ENCODE measurements at places on chromosomes 5 and 9.

- DNase-seq, result no peak
Measured at GRCh38 chr5:72920690-72921502, 34.9 kb upstream of the FCHO2 start.

DNA sequence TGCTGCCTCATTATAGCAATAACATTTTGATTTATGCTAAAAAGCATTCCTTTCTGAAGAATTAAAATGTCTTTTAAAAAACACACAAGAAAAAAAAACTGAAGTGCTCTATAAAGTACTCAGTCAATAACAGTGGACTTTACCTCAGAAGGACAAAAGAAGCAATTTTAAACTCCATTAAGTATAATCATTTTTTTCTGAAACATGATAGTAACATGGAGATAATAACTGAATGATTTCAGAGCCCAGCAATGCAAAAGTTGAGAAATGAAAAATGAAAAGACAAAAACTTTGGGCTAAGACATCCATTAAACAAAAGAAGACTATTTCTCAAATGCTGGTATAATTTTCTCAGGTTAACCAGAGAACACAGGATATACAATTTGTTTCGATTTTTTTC lies 78.7 kb downstream of the RFX3 start:
- no peak for DNase-seq

GRCh38 chr5:19301271-19301670 lies 686.7 kb downstream of the CDH18 start:
- no peak for DNase-seq

GRCh38 chr5:171660434-171660833 lies 125.2 kb upstream of the SMIM23 start:
- DNase-seq, result no peak

DNA sequence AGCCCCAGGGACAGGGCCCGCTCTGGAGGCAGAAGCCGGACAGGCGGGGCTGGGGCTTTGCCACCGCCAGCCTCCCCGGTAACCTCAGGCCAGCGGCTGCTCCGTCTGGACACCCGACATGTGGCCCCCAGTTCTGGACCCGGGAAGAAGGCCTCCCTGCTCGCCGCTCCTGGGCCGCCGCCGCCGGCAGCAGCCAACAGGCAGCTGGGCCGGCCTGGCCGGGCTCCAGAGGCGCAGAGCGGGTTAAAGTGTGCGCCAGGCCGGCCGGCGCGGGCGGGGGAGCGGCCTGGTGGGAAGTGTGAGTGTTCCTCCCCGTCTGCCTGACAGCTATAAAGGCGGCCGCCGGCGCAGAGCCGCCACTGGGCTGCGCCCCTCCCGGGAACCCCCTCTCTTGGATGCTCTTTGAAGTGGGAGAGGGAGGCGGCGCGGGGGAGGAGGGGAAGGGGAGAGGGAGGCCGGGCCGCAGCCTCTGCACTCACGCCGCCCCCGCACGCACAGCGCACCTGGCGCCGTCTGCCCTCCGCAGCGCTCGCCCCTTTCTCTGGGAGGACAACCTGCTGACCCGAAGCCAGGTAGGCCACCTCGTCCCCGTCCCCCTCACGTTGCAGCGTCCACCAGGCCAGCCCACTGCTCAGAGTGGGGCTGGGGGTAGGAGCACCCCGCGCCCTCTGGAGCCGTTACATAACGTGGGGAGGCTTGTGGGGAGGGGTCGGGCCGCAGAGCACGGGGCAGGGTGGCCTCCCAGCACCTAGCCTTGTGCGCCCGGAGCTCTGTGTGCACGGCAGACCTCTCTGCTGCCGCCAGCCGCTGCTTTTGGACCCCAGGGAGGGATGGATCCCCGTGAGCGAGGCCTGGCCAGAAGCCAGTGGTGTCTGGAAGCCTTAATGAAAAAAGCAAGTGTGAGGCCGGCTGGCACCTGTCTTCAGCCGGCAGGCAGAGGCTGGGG lies at the start of gene ADAMTSL2:
ADAMTSL2 (plus strand) TSS at position 359 of the 946 bp plus-strand sequence. CDS start 2,009 bp downstream, outside the sequence.
- DNase-seq, result no peak

DNA sequence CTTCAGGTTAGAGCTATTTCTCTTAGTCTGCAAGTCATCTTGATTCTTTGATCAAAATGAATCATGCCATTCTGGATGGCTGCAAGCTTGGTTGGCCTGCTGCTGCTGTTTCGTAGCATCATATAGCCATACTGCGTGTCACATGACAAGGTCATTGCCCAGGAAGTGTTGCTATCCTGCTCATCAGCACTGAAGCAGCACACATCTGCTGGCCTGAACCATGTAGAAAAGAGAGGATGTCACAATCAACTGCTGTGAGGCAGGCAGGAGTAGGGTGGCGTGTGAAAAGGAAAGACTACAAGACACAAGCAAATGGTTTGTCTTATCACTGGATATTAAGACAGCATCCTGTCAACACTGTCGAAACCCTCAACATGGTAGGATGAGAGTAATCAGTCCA lies 376.7 kb upstream of the RORB start:
- no peak for DNase-seq

- no peak for DNase-seq
Measured at GRCh38 chr9:117763314-117763713, 59.1 kb downstream of the TLR4 start.

GRCh38 chr9:115689331-115689730 lies 464.3 kb upstream of the PAPPA start:
- DNase-seq, result no peak

- no peak for DNase-seq
Measured at GRCh38 chr5:88396000-88396535, 127.4 kb upstream of the TMEM161B start.

GRCh38 chr9:122879443-122879842 lies 25.7 kb downstream of the RC3H2 start:
- no peak for DNase-seq

- DNase-seq, result no peak
Measured at GRCh38 chr9:73067074-73067473, 84.6 kb upstream of the ANXA1 start.

DNA sequence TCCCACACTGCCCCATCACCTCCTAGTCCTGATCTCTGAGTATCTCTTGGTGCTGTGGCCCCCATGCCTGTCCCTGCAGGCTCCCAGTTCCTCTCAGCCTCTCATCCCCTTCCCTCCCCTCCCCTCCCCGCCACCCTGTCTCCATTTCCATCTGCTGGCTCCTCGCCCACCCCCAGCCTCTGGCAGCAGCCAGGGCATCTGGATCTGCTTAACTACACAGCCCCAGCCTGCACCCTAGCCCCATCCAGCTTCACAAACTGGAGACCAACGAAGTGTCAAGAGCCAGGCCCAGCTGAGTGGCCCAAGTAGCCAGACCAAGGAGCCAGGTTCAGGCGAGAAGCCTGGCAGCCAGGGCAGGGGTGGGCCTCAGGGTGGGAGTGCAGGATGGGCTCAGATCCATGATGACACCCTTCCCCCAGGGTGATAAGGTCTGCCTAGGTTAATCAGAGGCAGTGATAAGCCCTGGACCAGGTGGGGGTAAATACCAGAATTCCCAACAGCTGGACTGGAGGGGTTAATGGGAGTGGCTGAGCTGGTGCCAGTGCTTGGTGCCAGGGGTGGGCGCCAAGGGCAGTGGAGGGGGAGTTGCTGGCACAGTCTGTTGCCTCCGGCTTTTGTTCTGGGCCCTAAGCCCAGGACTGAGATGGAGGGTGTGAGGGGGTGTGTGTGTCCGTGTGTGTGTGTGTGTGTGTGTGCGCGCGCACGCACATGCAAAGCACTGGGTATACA lies 2.5 kb downstream of the IL11RA start:
- DNase-seq, result no peak

DNA sequence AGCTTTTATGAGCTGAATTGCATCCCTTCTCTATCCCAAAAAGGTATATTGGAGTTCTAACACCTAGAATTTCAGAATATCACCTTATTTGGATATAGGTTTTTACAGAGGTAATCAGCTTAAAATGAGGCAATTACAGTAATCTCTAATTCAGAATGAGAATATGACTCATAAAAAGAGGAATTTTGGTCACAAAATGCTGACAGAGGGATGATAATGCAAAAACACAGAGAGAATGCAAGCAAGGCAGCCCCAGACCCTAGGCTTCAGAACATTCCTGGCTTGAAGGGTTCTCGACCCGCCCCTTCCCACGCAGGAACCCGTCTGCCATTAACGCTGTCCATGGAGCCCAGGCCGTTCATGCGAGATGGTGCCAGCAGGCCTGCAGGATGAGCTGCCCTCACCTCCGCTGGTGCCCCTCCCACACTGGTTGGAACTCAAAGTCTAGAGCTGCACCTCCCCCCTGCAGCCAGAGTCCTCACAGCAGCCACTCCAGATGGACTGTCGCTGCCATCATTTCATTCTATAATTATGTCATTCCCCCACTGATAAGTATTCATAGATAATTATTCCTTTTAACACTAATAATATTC lies 1173.4 kb upstream of the ACO1 start:
- no peak for DNase-seq

DNA sequence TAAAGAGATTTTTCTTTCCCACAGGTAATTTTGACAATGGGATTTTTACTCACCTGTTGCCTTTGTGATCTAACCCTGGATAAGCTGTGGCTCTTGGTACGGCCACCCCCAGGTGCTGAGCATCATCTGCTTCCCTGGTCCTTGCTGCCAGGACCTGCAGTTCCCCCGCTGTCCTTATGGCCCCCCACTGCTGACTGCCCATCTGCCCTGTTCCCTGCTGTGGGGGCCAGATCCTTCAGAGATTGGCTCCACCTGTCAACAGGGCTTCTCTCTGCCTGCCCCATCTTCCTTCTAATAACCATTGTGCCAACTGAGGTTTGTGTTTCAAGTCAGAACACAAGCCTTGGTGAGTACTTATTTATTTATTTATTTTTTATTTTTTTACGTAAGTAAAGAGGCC lies 183.3 kb downstream of the MAPKAP1 start:
- DNase-seq, result no peak
